Upper lobe of left lung (tissue), 6 donors: ENCODE measurements at places on chromosomes 6 and 20. TPM values are rescaled to one million over a fixed set of nuclear protein-coding genes. Genes with fewer than 3 reads are reported as not detected.

DNA sequence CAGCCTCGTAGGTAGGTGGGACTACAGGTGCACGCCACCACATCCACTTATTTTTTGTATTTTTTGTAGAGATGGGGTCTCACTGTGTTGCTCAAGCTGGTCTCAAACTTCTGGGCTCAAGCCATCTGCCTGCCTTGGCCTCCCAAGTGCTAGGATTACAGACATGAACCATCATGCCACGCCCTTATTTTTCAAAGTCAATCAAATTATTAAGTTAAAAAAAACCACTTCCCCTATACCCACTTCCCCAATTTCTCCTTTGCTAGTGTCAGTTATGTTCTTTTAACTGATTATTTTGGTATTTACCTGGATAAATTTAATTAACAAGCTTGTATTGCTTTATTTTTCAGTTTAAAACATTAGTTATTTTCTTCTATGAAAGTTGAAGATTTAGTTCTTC lies 49.6 kb downstream of the RIOK1 start:
- H3K27me3 ChIP-seq, result no peaks in the 10 kb centered on the region
- H3K27ac ChIP-seq, result no peak overlapping the region
- H3K4me1 ChIP-seq, result no peaks in the 10 kb centered on the region
- H3K4me3 ChIP-seq, result no peak overlapping the region
- no peaks in the 10 kb centered on the region for H3K36me3 ChIP-seq
- no peak for DNase-seq

Gene FAM162B
- 4.1 TPM for total RNA-seq

DNA sequence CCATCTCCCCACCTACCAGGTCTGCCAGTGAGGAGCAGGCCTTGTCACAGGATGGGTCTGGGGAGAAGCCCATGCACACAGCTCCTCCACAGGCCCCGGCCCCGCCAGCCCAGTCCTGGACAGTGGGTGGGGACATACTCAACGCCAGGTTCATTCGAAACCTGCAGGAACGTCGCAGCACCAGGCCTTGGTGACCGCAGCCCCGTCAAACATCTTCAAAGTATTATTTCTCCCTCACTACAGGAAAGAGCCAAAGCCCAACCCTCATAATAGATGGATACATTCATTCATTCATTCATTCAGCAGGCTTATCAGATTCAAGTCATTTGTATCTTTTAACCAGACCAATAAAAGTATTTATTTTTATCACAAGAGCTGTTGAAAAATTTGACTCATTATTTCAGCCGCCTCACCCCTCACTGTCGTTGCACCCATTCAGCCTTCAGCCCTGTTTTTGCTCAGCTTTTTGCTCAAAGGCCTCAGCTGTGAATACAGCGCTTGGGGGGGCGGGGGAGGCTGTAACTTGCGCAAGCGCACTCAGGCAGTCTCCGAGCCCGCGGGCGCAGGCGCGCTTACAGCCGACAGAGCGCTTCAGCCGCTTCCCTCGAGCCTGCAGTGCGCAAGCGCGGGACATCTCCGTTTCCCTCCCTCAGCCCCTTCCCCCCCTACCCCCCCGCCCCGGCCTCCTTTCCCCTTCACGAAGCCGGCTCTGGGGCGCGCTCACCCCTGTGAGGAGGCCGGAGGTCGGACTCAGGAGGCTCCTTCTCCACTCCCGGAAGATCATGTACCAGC lies at the start of gene C6orf136:
Gene C6orf136 (plus strand): TSS at position 684 of the 792 bp plus-strand sequence. CDS start 99 bp downstream, at position 783.
- peak; percentile 98 for DNase-seq
- H3K4me3 ChIP-seq, result peak within 1 kb of the TSS; percentile 77
- no peaks in the 10 kb centered on the region for H3K27me3 ChIP-seq
- H3K27ac ChIP-seq, result peak within 1 kb of the TSS; percentile 94
- H3K4me1 ChIP-seq, result peaks cover 13% of the 10 kb centered on the region
- peaks cover 37% of the 10 kb centered on the region for H3K36me3 ChIP-seq

- H3K4me1 ChIP-seq, result peaks cover 52% of the 10 kb centered on the region
- H3K27me3 ChIP-seq, result no peaks in the 10 kb centered on the region
- peak overlapping the region; percentile 76 for H3K27ac ChIP-seq
- no peak for DNase-seq
- H3K36me3 ChIP-seq, result no peaks in the 10 kb centered on the region
Observed at GRCh38 chr20:50278377-50278683, 87.7 kb downstream of the CEBPB start.
